ENCODE measurements at places on chromosomes 3 and 15.

DNA sequence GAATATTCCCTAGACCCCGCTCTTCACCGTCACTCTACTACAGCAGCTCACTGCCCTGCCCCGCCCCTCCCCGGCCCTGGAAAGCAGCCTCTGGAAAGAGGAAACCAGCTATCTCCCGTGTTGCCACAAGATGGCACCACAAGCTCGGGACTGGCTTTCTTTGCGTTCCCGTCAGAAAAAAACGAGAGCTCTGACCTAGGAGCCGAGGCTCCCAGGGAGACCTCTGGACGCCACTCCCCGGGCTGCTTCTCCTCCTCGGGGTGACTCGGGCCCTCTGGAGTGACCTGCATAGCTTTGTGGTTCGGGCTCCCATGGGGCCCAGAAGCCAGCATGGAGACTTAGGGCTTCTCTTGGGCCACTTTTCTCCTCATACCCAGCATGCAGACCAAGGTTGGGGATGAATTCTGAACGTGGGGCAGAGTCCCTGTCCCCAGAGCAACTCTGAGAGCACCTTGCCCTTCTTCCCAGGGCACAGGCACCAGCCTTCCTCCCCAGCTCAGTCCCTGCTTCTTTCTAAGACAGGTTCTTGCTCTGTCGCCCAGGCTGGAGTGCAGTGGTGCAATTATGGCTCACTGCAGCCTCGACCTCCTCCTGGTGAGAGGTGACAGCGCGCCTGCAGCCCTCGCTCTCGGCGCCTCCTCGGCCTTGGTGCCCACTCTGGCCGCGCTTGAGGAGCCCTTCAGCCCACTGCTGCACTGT, 19.0 kb downstream of the STOML1 start:
- DNase-seq, result peak; percentile 96

- no peak for DNase-seq
Measured at GRCh38 chr3:87109465-87109864, 117.6 kb upstream of the CHMP2B start.

DNA sequence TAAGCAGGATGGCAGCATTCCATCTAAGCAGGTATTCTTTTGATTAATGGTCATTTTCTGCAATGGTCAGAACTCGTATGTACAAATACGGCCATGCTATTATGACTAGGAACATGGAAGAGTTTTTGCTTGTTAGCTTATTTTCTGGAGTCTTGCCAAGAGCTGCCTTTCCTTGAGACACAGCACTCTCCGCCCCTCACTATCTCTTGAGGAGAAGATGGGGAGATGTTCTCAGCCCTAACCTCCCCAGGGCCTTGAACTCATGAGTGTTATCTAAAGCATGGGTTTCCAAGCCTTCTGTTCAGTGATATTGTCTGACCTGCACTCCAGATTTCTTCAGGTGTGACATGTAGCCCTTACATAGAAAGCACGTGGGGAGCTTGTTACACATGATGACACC, 65.9 kb upstream of the ACTC1 start:
- peak; percentile 68 for DNase-seq

DNA sequence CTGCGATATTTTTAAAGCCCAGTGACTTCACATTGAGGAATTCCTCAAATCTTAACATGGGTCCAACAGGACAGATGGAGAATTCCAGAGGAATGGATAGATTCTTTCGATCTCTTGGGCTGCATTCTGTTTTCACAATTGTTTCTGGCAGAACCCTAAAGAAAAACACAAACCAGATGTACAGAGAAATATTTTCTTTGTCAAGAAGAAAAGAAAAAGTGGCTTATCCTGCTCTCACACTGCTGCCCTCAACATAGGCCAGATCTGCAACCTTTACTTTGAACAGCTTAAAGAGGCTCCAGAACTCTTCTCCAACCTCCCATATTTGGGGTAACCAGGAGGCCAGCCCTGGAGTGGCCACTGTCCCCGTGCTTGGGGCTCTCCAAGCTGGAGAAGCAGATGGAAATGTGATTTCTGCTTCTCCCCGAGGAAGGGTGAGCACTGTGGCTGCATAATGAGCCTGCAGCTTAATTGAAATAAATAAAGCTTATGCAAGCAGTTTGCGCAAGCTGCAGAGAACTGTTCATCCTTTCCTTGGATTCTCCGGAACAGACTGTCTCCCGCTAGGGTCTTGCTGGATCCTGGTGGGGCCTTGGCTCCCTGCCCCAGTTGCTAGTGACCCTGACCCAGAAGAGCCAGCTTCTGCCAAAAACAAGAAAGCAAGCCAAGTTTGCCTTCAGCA, 453.2 kb upstream of the PROK2 start:
- no peak for DNase-seq

GRCh38 chr3:105999856-106000255, 131.0 kb upstream of the CBLB start:
- peak; percentile 83 for DNase-seq

DNA sequence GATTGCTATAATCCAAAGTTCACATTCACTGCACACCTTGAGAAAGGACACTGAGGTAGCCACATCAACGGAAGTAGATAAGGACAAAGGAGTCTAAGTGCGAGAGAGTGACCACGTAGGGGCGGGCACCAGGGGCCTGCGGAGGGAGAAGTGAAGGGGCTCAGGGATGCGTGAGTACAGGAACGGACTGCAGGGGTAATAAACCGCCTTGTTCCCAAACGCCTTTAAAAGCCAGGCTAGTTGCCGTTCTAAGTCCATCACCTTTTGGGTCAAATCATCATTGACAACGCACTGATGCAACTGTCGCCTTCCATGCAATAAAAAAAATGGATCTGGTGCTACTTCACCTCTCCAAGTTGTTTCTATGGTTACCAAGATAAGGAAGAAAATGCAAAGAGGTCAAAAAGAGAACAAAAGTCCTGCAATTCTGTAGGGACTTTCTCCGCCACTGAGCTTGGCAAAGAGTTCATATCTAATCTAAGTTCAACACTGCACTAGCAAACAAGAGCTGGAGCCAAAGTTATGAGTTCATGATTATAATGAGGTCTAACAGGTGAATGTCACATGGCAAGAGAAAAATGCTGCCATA, 32.6 kb upstream of the ATP11B start:
- peak; percentile 63 for DNase-seq

DNA sequence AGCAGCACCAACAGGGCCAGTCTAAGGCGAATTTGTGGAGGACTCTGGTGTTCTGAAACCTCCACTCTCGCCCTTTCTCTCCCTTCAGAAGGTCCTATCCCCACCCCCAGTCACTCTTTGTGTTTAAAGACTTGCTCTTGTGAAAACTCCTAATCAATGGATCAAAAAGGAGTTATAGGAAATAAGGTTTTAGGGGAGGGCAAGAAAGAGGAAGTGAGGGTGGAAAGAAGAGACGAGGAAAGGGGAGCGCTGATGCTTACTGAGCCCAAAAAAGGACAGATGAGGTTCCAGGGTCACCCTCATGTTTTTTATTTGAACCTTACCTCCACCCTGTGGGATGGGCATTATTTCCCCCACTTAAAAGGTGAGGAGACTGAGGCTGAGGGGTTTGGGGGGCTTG, 70.0 kb upstream of the SLC6A11 start:
- no peak for DNase-seq

All from hematopoietic multipotent progenitor cell treated with erythropoietin and hydrocortisone succinate and interleukin-3 and kit ligand, for 6 days (in vitro differentiated cells).